ENCODE measurements at places on chromosomes 4 and X.

GRCh38 chrX:118519411-118520215 lies 24.0 kb downstream of the DOCK11 start:
- no peak for DNase-seq

GRCh38 chrX:32448945-32449344 lies 762.4 kb downstream of the DMD start:
- DNase-seq = no peak

- no peak for DNase-seq
Observed at GRCh38 chr4:105979506-105979905, 84.2 kb downstream of the NPNT start.

DNA sequence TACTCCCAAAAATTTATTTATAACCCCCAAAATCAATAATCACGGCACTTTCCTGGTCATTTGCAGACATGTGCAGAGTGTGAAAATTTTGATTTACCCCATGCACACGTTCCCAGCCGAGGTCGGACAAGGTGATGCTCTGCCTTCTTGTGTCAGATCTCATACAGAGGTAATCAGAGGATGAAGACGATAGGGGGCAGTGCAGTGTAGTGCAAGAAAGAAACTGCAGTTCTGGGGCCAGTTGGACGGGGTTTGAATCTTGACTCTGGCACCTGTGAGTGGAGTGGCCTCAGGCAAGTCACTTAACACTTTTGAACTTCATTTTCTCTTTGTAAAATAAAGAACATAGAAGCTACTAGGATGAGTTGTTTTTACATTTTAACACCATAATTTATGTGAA lies 88.4 kb downstream of the FRMPD3 start:
- peak; percentile 9 for DNase-seq

DNA sequence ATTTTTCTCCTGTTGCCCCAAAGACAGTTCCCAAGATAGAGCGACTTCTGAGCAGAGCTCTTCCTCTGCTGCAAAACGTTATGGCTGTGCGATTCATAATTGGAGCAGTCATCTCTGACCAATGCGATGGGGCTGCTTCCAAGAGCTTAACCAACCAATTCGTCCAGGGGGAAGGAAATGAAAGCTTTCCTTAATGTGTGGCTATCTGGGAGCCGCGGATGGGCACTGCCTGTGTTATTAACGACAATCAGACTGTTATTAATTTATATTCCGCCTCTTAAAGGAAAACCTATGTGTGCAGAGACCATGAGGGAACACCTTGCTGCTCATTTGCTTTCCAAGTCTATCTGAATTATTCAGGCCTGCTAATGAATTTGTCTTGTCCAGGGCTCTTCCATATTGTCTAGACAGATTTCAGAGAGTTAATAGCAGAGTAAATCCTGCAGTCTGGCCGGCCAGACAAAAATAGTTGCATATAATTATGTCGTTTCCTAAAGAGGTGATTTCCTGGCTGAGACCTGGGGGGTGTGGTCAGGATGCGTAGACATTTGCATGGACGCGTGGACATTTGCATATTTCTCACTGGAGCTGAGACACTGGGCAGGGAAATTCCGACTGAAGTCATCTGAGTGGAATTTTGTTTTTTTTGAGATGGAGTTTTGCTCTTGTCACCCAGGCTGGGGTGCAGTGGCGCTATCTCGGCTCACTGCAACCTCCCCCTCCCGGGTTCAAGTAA lies 135.4 kb downstream of the HMX1 start:
- no peak for DNase-seq

DNA sequence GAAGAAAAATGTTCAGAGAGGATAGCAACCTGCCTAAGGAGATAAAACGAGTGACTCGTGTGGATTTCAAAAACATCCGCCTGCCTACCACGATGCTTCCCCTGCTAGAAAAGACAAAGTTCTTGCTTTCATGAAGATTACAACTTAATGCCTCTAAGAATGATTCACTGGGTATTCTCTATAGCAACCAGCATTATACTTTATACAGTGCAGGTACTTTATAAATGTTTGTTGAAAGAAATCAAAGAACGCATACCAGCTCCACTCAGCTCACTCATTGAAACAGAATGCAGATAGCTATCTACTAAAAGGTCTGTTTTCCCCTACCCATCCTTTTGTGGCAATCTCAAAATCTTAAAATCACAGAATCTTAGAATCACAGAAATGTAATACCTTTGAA lies 33.7 kb downstream of the GASK1B start:
- no peak for DNase-seq

- no peak for DNase-seq
Observed at GRCh38 chr4:1812720-1813119, 19.6 kb downstream of the FGFR3 start.

DNA sequence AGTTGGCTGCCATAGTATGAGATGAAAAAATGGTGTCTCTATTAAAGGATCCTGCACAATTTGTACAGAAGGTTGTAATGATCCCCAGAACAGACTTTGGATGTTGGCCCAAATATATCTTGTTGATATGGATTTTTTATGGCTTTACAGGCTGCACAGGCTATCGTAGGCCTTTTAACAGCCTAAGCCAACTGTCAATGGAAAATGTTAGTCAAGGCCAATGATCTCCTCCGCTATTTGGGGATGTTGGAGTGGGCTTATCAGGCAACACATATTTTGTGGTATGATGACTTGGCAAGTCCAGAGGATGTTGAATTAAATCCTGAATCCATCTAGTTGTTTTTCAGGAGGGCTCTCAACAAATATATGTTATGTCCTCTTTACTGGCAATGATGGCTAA lies 42.1 kb downstream of the ZCCHC13 start:
- DNase-seq = no peak

- no peak for DNase-seq
Observed at GRCh38 chrX:134760650-134761049, 102.4 kb upstream of the PLAC1 start.
